ENCODE measurements at places on chromosomes 5 and 9.
A peak's percentile ranks its signal among the peaks of the same experiment; 100 is the strongest.

DNA sequence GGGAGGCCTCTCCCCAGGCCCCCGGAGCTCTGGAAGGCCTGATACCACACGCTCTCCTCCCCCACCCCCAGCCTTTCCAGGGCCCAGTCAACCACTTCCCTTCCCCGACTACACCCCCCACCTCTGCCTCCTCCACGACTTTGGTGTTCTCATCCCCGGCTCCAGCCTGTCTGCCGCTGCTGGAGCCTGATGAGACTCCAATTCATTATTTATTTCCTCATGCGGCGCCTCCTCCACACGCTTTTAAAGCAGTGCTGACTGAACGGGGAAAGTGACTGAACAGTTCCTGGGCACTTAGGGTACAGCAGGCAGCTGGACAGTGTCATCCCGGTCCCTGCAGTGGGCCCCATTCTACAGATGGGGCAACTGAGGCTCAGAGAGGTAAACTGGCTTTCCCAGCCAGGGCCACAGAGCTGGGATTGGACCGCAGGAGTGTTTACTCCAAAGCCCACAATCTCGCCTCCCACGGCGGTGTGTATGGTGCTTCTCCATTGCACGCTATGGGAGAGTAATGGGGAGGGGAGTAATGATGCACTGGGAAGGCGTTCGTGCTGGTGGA, 15.9 kb upstream of the RPL26L1 start:
- DNase-seq = no peak

- DNase-seq = no peak
These were observed 1198.6 kb downstream of the CDH12 start for GRCh38 chr5:21654556-21654955.

DNA sequence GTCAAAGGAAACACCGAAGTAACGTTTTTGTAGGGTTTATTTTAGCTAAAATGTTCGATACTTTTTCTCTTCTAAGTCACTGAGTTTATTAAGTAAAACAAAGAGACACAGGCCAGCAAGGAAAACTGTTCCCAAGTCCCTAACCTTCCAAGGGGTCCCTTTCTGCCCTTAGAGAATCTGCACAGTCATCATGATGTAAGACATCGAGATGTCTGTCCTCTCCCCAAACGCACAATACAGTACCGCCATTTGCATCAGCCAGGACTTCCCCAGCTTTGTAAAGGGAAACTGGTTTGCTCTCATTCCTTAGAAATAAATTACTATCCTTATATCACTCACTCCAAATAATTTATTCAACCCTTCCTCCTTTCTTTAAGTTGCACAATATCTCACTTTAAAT, 89.3 kb downstream of the MARCHF11 start:
- DNase-seq = no peak

DNA sequence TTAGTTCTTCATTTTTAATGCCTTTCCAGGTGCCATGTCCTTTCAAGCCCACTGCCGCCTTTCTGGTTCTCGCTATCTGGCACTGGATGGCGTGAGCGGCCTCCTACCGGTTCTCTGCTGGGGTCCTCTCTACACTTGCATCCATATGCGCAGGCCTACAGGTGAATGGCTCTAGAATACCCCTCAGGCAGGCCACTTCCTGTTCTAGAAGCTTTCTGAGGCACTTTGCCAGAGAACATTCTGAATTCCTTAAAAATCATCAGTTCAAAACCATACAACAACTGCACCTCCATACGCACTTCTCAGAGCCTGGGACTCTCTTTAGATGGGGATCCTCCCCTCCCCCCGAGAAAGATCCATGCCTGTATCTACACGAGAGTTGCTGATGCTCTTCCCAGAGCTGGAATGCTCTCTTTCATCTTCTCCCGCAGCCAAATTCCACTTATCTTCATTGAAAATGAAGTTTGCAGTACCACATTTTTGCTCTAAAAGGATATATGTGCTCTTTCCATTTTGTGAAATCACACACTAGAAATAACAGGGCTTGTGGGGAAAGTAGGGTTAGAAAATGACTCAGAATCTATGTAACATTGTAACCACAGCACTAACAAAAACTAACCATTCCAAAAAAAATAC, 1.4 kb upstream of the LHFPL2 start:
- DNase-seq = no peak

DNA sequence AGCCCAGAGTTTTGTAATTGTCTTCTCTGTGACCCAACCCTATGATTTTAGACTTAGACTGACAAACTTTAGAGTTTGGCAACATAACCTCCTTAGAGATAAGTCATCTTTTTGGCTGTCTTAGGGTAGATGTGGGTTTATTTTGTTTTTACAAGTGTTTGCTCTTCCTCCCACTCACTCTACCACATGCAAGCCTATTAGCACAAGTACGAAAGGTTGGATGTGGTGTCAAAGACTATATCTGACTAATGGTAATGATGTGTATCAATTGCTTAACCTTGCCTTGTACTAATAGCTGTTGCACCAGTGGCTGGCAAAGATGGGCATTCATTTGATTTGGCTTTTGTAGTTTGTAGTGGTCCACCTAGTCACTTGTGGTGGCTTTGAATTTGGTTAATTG, 46.5 kb downstream of the SLC25A46 start:
- no peak for DNase-seq

GRCh38 chr5:6402939-6403338, 24.6 kb upstream of the MED10 start:
- DNase-seq = no peak

- no peak for DNase-seq
These were observed 269.3 kb downstream of the PRDM9 start for GRCh38 chr5:23776684-23777083.

DNA sequence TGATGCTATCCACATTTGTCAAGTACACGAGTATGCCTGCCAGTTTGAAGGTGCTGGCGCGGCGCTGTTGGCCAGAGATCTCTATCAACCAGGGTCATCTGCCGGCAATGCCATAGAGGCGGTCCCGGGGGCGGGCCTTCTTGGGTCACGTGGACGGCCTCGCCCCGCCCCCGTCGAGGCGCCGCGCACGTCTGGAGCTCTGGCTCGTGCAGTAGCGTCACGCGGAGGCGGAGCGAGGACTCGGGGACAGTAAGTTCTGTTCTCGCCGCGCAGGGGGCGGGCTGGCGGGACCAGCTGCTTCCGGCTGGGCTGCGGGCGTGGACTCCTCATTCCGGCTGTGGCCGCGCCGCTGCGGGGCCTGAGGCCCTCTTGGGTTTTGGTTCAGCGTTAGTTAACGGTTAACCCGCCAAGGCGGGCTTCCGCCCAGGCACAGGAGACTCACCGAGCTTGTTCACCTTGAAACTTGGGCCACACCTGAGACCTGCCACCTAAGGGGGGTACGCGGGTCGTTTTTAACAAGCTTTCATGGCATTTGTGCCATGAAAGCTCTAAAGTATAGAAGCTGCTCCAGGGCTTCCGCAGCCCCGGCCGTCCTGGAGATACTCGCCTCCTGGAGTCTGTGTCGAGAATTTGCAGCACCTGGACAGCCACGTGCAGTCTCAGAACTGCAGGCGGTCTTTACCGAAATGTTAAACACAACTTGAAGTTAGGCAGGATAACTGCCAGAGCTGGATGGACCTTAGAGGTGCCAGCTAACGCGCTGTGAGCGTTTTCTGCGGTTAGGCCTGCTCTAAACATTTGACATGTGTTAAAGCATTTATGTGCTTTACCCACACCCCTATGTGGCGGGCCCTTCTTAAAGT, at the start of gene RFESD:
Gene RFESD, plus strand, starts transcription at position 209 of the 863 bp plus-strand sequence. CDS start 5,495 bp downstream, outside the sequence.
- DNase-seq = peak; percentile 91

DNA sequence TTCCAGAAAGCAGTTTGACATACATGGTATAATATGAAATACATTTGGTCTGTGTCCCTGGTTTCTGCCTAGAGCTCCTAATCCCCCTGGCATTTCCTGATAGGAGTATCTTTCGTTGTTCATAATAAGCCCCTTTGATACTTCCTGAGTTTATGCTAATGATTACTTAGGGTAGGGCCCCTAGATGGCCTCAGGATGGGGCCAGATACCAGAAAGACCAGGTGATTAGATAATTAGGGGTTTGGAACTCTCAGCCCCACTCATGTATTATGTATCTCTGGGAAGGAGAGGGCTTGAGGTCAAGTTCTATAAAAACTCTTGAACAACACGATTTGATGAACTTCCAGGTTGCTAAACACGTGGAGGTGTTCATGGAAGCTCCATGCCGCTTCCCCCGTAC, 163.3 kb upstream of the ZNF608 start:
- no peak for DNase-seq

DNA sequence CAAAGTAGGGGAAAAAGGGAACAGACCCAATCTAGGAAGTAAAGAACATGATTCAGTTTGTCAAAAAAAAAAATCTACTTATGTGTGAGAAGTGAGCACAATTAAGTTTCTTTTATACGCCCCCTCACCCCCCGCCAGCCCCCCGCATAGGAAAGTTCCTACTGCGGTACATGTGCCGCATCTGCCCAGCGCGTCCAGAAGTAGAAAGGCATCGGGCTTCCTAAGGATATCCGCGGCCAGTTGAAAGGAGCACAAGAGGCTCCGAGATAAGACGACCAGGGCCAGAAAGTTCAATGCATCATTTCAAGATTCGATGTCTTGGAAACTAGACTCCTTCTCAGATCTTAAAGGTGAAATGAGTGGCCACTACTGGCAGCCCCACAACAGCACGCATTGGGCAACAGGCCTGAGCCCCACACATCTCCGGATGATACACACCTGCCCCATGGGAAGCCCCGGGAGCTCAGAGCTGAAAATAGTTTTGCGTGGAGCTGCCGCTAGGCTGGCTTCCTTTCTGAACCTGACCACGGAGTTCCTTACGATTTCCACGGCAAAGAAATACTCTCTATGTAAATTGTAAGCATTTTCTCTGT, 203.9 kb downstream of the RAB3C start:
- DNase-seq = no peak

DNA sequence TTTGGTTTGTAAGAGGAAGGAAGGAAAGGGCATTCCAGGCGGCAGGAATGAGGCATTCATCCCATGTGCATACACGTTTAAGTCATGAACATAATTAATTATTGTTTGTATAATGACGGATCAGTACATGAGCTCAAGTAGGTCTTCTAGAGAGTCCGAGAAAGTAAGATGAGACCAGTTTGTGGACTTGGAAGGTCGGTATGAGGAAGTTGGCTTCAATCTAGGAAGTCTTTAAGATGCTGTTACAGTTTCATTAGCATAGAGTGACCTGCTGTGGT, 2.1 kb downstream of the GTF3C4 start:
- DNase-seq = no peak

GRCh38 chr5:112203229-112203628, 215.8 kb downstream of the EPB41L4A start:
- DNase-seq = no peak

DNA sequence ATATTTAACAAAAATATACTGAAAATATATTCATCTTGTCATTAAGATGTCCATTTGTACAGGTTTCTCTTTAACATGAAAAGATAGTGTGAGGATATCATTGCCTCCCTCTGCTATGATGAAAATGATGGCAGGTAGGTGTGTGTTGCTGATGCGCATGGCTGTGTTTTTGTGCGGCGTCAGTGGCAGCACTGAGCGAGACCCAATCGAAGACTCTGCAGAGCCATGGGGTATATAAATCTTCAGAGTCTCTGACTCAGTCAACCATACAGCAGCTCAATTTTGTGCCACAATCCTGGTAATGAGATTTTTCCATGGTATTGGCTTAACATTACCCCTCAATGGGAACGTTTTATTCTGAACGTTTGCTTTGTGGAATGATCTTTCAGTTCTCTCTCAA, 153.5 kb upstream of the IQGAP2 start:
- DNase-seq = no peak

- peak; percentile 37 for DNase-seq
These were observed 86.1 kb downstream of the ZNF354C start for GRCh38 chr5:179146277-179146676.

DNA sequence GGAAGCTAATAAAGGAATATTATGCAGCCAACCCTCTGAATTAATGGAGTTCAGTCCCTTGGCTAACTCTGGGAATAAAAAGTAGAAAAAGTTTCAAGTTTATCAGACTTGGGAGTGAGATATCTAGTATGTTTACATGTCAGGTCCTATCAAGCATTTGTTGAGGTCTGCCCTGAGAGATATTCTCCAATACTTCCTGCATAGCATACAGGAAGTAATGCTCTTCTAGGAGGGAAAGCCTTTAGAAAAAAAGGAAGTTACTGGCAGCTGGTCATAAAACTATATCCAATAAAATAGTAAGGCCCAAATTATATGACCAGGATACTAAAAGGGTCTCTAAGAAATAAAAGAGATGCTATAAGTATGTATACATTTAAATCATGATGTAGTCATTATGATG, 594.1 kb upstream of the FTMT start:
- no peak for DNase-seq

- no peak for DNase-seq
These were observed 58.3 kb upstream of the RANBP6 start for GRCh38 chr9:6073731-6074130.

DNA sequence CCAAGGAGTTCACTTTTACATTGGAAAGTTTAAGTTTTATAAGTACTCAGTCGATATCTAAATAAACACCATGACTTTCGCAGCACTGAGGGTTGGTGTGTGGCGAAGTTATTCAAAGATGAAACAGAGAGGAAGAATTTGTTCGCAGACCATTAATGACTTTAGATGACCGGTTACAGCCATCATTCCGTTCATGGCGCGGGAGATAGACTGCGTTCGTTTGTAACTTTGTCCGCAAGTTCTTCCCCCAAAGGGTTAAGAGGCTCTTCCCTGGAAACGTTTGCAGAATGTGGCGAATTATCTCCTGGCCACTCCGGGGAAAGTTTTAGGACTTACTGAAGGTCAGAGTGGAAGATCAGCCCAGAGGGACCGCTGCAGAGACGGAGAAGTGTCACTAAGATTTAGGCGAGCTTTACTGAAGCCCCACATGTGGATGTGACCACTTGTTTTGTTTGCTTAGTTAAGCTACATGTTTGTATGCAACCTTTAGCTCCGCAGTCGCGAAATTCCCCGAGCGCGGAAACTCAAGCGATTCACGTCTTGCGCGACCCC, 2.2 kb upstream of the FOXD1 start:
- no peak for DNase-seq

GRCh38 chr9:36041506-36041905, 4.8 kb downstream of the RECK start:
- DNase-seq = no peak

- DNase-seq = no peak
These were observed 752.9 kb downstream of the CDH18 start for GRCh38 chr5:19235101-19235584.

DNA sequence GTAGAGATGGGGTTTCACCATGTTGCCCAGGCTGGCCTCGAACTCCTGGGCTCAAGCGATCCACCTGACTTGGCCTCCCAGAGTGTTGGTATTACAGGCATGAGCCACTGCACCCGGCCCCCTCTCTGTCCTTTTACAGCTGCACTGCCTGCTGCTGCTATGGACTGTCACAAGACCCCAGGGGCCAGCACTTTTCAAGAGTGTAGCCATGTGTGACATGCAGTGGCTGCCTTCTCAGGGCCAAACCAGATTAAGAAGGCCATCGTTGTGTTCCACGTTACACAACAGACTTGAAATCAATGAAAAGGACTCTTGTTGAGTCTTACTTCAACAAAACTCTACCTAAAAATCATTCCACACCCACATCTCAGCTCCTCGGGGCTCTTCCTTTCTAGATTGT, 78.9 kb upstream of the ICE1 start:
- DNase-seq = no peak

- no peak for DNase-seq
These were observed 4.4 kb upstream of the QSOX2 start for GRCh38 chr9:136249877-136250559.

GRCh38 chr5:31116466-31117031, 76.9 kb upstream of the CDH6 start:
- DNase-seq = no peak

All from activated CD4-positive, alpha-beta T cell treated with anti-CD3 and anti-CD28 coated beads, Interleukin-2, amount 50 U/mL, for 4 hours (primary cell).